ENCODE measurements at places on chromosomes 4 and X.
A peak's percentile ranks its signal among the peaks of the same experiment; 100 is the strongest.

- peak; percentile 31 for DNase-seq
These were observed 11.3 kb downstream of the APBB2 start for GRCh38 chr4:41202820-41203568.

GRCh38 chr4:180059216-180059881 lies 2183.9 kb upstream of the TENM3 start:
- DNase-seq: no peak

DNA sequence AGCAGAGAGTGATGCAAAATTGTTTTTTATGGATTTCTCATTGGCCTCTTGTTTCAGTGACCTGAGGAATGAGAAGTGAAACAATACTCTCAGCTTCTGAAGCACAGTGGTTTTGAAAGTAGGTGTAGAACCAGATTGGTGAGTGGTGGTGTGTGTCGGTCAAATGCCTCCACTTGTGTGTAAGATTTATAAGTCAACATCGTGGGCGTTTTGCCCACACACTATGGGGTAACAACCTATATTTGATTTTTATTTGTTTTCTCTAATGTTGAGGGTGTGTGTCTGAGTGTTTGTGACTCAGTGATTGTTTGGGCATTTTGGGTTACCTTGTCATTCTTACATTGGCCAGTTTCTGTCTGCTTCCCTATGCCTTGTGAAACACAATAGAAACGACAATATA lies 23.3 kb downstream of the ADGRL3 start:
- DNase-seq: no peak

DNA sequence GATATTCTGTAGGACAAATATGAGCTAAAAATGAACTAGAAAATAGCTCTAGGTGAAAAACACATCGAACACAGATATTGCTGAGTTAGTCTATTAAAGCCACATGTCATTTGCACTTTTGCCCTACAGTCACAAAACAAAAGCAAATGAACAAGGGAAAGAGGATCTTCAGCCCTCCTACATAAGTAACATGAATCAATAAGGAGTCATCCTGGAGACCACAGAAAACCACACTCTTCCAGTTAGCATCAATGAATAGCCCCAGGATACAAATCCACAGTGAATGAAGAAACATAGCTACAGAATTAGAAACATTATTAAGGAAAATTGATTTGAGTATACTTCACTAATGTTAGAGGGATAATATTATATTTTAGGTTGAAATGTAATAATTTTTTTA lies 311.4 kb downstream of the MAPK10 start:
- DNase-seq: peak; percentile 60

- no peak for DNase-seq
These were observed 115.8 kb downstream of the PHEX start for GRCh38 chrX:22147942-22148341.

GRCh38 chr4:186765138-186765537 lies 41.5 kb upstream of the FAT1 start:
- peak; percentile 71 for DNase-seq

GRCh38 chr4:136383082-136383481 lies 1149.2 kb downstream of the PCDH18 start:
- no peak for DNase-seq

DNA sequence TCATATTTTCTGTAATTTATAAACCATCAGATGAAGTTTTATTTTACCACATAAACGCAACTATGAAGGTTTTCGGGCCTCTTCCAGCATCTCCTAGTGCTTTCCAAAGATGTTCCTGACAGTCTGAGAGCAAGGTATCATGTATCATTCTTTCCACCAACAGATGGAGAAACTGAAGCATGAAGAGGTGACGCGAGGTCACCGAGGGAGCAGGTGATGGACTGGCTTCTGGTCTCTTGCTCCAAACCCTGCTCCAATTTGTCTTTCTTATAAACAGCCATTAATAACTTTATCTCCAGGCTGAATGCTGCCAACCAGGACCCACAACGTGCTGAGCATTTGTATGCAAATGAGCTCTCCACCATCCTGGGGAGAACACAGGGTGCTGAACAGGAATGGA lies 86.3 kb upstream of the MAML3 start:
- DNase-seq: no peak

DNA sequence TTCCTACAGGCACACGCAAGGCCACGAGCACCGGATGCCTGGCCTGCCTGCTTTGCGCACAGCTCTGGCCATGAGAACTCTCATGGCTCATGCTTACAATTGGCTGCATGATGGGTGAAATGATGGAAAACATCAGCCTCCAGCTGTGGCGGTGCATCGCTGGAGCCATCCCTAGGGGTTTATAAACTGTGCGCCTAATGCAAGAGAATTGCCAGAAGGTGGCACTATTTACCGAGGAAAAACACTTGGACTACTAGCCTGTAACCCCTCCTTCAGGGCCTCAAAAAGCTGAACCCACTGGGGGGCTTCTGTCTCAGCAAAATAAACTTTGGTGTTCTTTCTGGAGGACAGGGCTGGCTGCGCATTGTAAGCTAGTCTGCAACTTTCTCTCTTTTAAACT lies 51.9 kb downstream of the PHKA2 start:
- DNase-seq: peak; percentile 14

DNA sequence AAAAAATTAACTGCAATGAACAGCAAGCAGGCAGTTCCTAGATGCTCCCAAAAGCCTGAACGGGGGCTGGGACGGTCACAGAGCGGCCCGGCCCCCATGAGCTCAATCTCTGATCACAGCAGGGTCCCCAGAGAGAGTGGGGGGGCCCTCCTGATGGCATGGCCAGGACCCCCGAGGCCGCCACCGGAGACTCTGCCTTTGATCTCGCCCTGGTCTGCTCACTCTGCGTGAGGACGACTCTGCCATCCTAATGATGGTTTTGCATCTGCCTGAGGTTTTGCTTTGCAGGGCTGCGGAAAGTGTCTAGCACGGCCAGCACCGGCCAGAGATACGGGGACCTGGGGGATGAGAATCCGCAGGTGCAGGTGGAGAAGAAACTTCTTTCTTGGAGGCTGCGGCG lies 103.8 kb downstream of the SHOX start:
- DNase-seq: no peak

DNA sequence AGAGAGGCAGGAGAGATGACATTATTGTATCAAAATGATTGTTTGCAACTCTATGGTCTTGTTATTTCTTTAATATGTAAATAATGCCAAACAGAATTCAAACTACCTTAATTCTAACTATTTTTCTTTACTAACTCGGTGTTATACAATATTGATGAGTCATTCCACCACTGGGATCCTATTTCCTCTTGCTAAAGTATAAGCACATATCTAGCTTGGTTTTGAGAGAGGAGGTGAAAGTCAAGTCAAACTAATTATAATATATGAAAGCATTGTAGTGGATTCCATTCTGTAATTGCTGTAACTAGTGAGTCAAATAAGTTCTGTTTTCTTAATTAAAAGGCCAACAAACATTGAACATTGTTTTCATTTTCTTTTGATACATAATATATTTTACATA lies 837.6 kb downstream of the PDHA2 start:
- DNase-seq: no peak

DNA sequence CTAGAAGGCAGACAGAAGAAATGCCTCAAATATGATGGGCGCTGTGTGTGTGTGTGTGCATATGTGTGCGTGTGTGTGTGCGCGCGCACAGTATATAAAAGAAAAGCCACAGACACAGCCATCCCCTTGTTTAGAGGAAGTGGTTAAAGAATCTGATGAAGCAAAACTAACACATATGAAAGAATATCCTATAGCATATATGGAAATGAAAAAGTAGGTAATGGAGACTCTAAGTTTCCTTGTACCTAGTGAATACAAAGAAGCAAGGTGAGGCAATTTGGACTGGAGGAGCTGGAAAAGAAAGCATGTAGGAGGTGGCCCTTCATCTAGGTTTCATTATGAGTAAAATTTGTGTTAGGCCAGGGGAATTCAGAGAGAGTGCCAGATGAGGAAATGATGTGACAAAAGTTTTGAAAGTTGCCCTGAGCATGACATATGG lies 58.6 kb upstream of the MCF2 start:
- no peak for DNase-seq

DNA sequence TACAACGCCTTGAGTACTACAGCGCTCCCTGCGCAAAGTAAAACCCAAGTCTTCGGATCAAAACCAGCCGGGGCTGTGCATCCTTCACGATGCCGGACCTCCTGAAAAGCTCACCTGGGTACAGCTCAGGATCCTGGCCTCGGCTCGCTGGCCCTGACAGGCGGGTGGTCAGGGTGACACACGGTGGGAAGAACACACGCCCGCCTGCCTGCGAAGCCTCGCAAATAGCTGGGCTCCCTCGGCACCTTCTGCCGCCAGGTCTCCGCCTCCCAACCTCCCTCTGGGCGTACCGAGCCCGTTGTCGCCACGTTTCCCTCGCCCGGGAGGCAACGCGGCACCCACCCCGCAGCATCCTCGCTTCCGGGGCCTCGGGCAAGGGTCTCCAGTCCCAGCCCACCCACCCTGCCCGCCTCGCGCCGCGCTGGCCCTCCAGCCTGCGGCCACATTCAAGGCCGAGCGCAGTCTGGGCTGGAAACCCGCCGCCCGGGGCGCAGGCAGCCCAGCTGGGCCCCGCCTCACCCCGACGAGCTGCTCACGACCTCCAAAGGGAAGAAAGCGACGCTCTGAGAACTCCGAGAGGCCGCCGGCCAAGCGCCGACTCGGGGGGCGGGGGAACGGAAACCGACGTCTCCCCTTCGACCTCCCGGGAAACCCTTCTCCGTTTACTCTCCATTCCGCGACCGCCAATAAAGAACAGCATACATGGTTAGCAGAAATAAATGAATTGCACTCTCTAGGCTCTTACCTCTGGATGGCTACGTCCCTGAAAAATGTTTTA lies 511 bp downstream of the PPM1K start:
- peak; percentile 54 for DNase-seq

DNA sequence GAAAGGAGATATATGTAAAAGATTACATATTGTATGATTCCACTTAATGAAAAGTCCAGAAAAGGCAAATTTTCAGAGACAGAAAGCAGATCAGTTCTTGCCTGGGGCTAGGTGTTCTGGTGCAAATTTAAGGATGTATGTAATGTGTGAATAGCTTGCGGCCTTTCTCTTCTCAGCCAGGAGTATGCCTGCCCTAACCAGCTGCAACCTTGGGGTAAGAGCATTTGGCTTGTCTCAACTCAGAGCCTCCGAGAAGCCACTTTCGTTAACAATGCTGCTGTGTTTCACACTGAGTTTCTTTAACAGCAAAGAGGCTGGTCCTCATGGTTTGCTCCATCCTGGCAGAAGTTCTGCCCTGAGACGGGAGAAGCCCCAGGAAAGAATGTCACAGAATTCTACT lies 102.7 kb downstream of the SPCS3 start:
- no peak for DNase-seq

DNA sequence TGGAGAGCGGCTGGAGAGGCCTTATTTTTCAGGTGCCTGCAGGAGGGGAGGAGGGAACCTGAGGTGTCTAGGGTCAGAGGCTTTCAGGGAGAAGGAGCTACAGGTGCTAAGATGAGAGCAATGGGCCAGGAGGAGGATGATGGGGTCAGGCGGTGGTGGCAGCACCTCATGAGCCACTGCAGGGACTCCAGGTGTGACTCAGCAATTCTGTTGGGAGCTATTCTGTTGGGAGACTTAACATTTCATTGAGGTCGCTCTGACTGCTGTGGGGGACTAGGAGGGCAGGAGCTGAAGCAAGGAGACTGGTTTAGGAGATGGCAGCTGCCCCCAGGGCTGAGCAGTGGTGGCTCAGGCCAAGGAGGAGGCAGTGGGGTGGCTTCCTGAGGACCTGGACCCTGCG lies 65.0 kb downstream of the CLDN34 start:
- no peak for DNase-seq

DNA sequence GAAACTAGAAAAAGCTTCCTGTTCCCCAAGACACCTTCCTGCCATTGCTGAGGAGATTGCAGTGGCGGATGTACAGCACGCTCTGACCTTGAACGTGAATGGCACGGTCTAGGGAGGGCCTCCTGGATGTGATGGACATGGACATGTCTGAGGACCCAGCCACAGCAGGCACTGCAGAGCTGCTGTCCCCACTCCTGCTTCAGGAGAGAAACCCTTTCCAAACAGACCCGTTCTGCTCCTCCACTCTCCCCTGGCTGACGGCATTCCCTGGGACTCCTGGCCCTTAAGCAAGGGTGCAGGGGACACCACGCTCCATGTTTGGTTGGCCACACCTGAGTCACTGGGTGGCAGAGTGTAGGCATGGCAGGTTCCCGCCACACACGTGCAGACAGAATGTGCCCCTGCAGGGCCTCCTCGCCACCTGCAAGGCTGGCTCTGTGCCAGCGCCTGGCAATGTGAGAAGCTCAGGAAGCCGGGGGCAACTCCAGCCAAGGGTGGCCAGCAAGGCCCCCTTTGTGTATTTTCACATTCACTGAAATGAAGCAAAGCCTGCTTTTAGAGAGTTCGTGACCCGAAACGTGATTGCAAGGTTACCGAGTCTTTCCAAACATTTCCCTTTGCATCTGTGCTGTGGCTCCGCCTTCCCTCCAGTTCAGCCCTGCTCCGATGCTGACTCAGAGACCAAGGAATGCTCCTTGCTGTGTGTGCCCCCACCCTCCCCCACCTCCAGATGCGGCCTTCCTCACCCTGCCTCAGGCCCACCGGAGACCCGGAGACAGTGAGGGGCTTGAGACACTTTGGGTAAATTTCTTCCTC lies 46.1 kb downstream of the HTRA3 start:
- DNase-seq: peak; percentile 79

- DNase-seq: no peak
These were observed 233.6 kb upstream of the BCOR start for GRCh38 chrX:40331353-40331752.

GRCh38 chr4:148265627-148266026 lies 176.6 kb downstream of the NR3C2 start:
- no peak for DNase-seq

DNA sequence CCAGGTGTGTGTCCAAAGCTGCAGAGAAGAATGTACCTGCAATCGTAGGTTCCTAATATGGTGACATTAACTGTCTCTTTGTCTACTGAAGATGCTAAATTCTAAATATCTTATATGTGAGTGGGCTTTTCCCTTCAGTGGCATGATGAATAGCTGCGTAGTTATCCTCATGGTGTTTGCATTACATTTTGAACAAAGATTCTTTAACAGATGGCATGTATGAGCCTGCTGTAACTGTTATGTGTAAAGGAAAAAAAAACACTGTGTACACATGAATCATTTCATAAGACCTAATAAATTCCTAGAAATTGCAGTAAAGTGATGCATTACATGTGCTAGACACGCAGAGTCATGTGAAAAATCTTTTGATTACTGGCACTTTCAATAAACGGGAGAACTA lies 288.0 kb downstream of the SH2D1A start:
- no peak for DNase-seq

DNA sequence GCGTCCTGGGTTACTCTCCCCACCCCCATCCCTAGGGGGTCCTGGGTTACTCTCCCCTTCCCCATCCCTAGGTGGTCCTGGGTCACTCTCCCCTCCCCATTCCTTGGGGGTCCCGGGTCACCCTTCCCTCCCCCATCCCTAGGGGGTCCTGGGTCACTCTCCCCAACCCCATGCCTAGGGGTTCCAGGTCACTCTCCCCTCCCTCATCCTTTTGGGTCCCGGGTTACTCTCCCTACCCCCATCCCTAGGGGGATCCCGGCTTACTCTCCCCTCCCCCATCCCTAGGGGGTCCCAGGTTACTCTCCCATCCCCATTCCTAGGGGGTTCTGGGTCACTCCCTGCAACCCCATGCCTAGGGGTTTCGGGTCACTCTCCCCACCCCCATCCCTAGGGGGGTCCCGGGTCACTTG lies 1.5 kb downstream of the ASMTL start:
- no peak for DNase-seq

All from AG10803 (cell line).